ENCODE measurements at places on chromosomes 5 and 9.

- no peak for DNase-seq
Observed at GRCh38 chr5:142498298-142498697, 173.5 kb upstream of the SPRY4 start.

DNA sequence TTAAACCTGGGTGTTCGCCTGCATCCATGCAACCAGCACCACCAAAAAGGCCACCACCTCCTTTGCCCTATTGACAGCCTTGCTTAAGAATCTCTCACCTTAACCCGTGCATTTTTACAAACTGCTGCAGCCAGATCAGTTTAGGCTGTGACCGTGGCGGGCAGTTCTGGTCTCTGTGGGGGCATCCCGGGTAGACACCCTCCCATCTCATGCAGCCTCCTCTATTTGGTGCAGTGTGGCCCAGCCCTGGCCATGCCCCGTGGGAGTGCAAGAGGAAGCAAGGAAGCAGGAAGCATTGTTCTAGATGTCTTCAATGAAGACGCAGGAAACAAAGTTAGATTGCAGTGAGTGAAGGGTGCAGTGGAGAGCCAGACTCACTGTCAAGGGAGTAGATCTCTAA is 108.8 kb upstream of the MVB12B start:
- DNase-seq = no peak

GRCh38 chr5:168987543-168988300 is 313.2 kb downstream of the SLIT3 start:
- DNase-seq = peak; percentile 81

DNA sequence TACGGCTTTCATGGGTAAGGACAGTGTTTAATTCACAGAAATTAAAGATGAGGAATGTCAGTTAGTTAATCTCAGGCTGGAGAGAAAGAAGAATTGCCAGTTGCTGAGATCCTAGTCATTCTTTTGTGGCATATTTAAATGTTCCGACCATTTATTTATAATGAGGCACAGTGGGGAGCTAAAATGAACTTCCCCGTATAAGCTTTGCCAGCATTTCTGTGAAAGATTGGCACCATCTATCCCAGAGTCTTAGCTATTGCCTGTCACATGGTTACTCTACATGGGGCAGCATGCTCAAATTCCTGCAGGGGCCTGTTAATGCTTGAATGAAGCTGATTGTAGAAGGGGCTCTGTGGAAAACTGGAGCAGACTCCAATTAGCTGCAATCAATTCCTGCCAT is 314.1 kb downstream of the PRELID2 start:
- DNase-seq = no peak

GRCh38 chr5:147963948-147964693 is 57.8 kb upstream of the C5orf46 start:
- no peak for DNase-seq

GRCh38 chr5:109711673-109712072 is 21.9 kb downstream of the MAN2A1 start:
- no peak for DNase-seq

GRCh38 chr5:135310328-135310989 is 88.6 kb downstream of the MACROH2A1 start:
- peak; percentile 10 for DNase-seq

DNA sequence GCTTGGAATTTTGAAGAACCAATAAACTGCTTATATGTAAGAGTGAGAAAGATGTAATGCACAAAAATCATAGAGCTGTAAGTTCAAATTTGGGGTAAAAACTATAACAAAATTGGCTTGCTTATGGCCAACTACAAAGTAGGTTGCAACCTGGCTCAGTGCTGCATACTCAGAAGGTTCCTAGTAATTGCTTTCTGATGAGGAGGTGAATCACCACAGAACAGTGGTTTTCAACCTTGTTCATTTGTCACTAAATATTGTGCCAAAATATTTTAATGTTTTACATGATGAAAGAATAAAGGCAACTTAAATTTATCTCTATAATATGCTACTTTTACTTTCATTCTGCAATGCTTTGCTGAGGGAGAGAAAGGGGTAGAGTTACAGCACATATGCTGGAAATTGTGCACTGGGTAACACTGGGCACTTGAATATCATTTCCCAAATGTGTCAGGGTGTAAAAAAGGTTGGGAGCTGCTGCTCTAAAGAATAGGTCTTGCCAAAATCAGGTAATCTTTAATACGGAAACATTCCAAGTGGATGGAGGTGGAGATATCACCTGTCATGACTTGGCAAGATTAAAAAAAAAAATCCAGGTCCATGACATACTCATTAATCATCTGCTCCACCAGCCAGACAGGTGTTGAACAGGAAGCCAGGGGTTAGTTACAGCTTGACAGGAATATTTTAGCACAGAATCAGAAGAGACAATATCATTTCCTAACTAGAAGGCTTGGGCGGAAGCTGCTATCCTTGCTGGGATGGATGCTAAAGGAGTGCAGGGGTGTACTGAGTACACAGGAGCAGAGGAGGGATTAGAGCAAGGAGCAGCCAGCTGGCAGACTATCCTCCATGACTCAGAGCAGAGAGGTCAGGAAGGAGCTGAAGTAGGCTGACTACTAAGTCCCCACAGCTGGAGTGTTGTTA is 34.6 kb upstream of the CCL21 start:
- DNase-seq = no peak

All from type B pancreatic cell (in vitro differentiated cells).